Activated CD8-positive, alpha-beta memory T cell treated with anti-CD3 and anti-CD28 coated beads for 1 hour (primary cell): ENCODE measurements at places on chromosomes 7 and 10.
A peak's percentile ranks its signal among the peaks of the same experiment; 100 is the strongest.

DNA sequence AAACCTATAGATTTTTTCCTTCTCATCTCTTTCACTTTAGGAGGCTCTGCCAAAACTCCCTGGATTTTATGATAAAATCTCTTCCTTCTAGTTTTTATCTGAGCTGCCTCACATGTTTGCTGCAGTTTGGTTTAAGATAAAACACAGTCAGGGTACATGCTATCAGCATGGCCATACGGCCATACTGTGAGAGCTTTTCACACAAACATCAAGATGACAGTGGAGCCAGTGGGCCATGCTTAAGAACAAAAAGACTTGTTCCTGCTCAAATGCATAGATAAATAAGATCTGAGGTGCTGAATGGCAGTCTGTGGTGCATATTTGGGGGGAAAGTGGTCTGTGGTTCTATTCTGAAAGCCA, 91.0 kb downstream of the ELMO1 start:
- no peak for DNase-seq

DNA sequence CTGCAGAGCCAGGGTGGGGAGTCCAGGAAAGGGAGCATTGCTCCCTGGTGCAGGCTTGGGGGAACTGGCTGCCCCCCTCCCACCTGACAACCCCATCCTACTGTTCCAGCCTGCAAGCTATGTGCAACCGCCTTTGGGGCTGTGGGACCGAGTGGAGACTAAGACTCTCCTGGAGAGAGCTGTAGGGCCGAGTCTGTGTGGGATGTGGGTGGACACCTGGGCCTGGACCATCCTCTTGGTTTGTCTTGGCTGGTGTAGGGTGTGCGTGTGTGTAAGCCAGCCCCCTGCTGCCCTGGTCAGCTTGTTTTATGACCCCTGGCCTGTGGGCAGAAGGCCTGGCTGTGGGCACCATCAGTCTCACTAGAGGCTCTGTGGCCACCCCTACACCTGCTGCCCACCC, 1.6 kb upstream of the RAMP3 start:
- DNase-seq = no peak

DNA sequence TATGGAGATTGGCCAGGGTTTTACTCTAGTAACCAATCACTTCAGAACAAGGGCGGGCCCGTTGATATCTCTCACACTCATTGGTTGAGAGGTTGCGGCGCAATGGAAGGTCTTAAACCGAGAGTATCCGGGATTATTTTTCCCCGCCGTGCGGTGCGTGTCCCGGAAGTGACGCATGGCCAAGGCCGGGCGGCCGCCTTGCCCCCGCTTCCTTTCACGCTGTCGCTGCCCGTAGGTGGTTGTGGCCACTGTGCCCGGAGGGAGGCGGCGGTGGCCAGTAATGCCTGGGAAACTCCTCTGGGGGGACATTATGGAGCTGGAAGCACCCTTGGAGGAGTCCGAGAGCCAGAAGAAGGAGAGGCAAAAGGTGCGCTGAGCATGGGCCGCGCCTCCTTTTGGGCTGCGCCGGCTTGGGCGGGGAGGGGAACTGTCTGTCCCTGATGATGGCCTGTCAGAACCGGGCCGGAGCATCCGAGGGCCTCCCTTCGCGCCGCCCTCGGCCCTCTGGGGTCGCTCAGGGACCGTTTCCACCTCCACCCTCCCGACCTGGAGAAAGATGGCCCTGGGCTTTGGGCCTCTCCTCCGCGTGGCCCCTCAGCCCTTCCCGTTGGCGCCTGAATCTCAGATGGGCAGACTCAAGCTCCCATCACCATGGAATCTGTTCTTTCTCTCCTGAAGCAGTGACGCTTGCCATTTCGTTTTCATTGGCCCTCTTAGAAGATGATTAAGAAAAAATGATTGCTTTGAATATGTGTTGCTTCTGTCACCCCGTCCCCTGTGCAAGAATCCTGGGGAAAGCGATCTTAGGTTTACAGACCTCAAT, at the start of gene DDX50:
TSS of gene DDX50 (plus strand) at position 211 of the 823 bp plus-strand sequence. CDS start at position 281, 70 bp downstream.
- DNase-seq = peak; percentile 91

DNA sequence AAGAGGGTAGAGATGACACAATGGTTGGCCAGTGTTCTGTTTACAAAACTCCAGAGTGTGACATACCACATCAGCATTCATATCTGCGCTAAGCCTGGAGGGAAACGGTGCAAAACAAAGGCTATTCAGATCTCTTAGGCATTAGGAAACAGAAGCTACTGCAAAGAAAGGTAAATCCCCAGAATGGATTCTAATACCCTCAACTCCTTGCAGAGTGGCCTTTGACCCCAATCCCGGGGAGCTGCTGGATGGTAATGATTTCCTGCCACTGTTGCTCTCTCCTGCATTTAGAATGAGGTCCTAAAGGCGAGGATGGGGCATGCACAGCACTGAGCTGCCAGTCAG, 65.2 kb downstream of the AOAH start:
- DNase-seq = no peak

DNA sequence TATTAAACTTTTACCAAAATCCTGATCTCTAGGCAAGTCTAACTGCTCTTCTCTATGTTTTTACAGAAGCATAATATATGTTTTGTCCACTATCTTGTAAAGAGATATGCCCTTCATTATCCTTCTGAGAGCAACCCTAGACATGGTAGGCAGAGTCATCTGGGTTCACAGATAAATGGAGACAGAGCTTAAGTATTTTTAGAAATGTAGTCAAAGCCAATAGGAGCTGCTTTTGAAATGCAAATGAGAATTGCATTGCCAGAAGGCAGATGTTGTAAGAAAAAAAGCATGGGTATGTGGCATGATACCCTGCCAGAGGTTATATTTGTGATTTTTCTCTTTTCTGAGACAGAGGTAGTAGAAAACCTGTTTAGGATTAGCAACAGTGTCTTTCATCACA, 964.8 kb downstream of the SORCS3 start:
- DNase-seq = no peak
